ENCODE measurements at places on chromosomes 12 and 14.

- DNase-seq = no peak
Measured at GRCh38 chr14:54337314-54337713, 59.5 kb upstream of the CDKN3 start.

GRCh38 chr14:54230645-54231044 is 166.2 kb upstream of the CDKN3 start:
- no peak for DNase-seq

DNA sequence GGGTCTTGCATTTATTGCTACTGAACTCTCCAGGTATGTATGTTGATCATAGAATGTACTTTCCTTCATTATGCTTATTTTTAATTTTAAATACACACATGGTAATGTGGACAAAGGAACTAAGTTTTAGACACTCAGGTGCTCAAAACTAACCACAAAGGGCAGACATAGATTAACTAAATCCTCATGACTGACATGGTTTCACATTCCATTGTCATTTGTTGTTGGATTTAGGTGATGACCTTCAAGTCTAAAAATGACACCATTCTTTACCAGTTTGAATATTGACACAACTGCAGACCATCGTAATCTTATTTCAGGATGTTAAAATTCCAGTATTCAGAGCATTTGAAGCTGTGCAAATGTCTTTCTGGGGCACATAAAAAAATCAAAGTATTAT is 128.4 kb downstream of the BBS10 start:
- no peak for DNase-seq

- DNase-seq = no peak
Measured at GRCh38 chr14:61203081-61203753, 77.9 kb downstream of the TMEM30B start.

DNA sequence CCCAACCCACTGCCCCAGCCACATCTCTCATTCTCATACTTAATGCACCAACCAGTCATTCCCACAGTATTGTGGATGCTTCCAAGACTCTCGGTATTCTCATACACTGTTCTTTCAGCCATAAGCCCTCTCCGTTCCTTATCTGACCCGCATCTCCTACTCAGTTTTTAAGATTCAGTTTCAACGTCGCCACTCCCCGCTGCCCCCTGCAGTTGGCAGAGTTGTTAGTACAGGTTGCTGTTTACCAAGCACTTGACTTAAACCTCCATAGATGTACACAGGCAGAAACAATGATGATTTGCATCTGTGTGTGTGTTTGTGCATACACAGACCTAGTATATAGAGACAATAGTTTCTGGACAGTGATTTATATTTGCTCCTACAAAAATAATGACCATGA is 40.2 kb downstream of the PAH start:
- DNase-seq = no peak

- peak; percentile 49 for DNase-seq
Measured at GRCh38 chr12:112303004-112303403, 79.2 kb downstream of the HECTD4 start.

DNA sequence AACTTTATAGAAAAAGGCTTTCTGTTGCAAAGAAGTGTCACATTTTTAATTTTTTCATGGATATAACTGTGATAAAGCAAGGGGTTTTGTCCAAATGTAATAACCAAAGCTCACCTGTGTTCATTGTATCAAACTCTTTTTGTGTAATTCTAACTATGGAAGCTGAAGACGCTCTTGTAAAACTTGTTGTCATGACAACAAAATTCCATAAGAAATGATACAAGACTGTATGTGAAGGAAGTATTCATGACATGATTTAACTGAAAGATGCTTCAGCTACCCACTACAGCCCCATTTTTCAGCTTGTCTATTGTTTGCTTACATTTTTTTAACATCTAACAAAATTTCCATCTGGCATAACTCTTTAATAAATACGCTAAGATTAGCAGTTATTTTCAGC is 360.9 kb downstream of the KCNH5 start:
- no peak for DNase-seq

GRCh38 chr14:36658123-36659009 is 3.3 kb upstream of the PAX9 start:
- DNase-seq = no peak

DNA sequence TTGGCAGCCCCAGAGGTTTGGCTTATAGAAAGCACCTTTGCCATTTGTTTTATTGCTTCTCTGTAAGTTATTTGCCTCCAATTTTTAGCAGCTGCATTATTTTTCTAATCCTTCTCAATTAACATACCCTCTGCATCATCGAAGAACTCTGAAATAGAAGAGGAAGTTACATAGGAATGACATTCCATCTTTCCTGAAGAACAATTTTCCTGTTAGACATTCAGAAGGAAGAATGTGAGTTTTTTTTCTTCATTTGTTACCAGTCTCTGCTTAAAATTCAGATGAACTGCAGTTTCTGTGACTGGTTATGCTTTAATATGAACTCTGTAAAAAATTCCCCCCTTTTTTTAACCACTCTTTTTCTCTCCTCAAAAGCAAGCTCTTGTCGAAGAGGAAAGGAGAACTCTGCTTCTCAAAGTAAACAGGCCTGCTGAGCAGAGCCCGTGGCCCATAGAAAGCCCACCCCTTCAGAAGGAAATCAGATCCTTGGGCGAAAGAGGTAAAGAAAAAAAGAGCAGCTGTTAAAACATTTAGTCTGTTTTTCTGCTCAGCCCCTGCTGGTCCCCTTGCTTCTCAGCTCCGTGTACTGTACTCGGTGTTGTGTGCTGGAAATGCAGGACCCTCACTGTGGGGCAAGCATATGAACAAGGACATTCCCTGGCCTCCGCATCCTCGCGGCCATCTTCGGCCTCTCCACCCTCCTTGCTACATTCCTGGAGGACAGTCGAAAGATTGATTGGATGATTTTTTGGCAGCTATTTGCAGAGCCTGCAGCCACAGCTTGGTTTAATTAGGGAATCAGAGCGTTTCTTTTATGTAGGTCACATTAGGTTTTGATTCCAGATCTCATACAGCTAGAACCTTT is 164.4 kb upstream of the LRIG3 start:
- DNase-seq = peak; percentile 14

DNA sequence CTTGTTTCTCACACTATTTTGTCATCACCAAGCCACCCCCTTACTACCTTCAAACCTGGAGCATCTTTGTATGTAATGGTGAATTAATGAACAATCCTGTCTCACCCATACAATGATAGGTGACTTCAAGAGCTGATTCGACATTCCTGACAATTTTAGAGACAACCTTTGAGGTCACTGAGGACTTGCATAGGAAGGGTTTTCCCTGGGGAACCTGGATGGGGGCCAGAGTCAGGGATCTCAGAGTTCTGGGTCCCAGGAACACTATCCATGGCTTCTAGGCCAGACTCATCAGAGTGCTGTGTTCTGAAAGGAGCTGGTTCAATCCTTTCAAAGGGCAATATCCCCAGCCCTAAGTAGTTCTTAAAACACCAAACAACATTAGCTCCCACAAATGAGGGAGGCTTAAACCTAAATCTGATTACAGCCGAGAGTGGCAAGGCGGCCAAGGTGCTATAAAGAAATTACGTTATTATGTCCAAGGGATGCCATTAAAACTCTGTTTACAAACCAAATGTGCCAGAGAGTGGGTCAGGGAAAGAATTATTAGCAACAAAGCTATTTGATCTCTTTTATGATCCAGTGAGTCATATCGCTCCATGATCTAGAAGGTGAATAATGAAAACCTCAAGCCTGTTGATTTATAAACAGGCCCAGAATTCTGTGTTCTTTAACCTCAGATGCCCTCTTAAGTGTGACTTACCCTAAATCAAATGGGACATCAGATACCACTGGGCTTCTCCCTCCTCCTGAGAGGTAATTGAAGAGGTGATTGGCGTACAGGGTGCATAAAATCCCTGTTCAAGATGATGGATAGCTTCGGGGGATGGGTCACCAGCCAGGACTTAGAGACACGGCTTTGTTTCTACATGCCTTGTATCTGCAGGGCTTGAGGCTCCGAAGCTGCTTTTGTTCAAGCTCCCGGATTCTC is 230.2 kb upstream of the TBX3 start:
- DNase-seq = no peak

- DNase-seq = no peak
Measured at GRCh38 chr14:95386536-95387095, 66.9 kb upstream of the CLMN start.

DNA sequence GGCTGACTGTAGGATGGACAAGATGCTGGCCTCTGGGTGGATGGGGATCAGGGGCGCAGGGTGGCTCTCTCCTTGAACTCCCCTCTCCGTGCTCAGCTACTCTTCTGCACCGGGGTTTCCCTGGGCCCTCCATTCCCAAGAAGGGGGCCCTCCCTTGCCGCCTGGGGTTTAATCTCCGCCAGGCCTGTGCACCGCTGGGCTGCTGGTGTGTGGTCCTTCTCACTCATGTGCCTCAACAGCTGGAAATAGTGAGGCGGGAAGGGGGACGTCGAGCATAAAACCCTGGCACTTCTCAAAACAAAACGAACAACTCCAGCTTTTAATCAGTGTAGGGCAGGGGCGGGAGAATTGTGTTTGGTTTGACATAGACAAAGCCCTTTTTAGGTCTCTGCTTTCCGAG is 19.0 kb upstream of the SMOC1 start:
- no peak for DNase-seq

DNA sequence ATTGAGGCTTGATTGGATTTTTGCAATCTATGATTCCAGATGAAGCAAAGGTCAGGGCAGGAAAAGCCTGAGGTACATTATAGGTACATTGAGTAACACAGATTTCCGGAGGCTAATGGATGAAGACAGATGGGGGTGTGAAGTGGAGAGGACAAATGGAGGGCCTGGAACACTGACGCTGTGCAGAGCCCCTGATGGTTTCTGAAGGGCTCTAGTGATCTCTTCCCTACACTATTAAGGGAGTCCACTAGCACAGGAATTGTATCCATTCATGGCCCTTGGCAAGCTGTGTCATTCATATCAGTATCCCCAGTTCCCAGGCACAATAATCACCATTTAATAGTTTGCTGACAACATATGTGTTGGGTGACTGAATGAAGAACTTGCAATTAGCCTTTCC is 284.8 kb downstream of the ITPR2 start:
- no peak for DNase-seq

GRCh38 chr12:8813572-8814357 is 8.7 kb upstream of the A2ML1 start:
- DNase-seq = no peak

DNA sequence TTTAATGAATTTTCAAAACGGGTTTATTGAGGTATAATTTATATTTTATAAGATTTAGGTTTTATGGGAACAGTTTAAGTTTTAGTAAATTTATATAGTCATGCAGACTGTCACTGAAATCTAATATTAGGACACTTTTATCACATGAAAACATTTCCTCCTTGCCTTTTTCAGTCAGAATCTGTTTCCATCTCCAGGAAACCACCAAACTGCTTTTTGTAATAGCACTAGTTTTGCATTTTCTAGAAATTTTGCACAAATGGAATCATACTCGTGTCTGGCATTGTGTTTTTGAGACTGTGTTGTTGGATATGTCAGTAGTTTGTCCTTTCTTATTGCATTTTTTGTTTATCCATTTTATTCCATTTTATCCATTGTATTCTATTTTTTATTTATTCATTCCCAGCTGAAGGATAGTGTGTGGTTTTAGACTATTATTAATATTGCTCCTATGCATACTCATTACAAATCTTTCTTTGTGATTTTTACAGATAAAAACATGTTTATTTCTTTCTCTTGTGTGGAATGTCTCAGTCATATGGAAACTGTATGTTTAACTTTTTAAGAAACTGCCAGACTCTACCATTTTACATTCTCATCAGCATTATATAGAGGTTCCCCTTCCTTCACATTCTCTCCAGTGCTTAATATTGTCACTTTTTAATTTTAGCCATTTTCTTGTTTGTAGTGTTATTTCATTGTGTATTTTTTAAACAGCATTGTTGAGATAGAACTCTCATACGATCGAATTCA is 26.5 kb downstream of the PALS1 start:
- no peak for DNase-seq

DNA sequence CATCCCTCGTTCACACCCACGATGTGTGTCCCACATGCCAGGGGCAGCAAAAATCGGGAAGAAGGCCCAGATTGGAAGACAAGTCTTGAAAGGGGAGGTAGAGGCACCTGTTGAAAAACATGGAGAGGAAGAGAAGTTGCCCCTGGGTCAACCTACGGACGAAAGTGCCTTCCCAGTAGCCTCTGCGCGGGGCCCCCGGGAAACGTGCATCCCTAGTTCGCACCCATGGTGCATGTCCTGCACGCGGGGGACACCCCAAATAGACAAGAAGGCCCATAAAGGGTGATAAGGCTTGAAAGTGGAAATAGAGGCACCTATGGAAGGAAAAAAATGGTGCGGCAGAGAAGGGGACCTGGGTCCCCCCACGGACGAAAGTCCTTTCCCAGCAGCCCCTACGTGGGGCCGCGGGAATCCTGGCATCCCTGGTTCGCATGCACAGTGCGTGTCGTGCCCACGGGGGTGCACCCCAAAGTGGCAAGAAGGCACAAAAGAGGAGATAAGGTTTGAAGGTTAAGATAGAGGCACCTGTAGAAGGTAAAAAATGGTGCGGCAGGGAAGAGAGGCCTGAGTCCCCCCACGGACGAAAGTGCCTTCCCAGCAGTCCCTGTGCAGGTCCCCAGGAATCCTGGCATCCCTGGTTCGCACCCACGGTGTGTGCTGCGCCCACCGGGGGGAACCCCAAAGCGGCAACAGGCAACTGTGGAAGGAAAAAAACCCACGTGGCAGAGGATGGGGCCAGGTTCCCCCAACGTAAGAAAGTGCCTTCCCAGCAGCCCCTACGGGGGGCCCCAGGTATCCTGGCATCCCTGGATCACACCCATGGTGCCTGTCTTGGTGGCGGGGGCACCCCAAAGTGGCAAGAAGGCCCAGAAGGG is 278.3 kb downstream of the ALG10 start:
- DNase-seq = no peak

- no peak for DNase-seq
Measured at GRCh38 chr14:39500253-39500652, 68.0 kb upstream of the FBXO33 start.

DNA sequence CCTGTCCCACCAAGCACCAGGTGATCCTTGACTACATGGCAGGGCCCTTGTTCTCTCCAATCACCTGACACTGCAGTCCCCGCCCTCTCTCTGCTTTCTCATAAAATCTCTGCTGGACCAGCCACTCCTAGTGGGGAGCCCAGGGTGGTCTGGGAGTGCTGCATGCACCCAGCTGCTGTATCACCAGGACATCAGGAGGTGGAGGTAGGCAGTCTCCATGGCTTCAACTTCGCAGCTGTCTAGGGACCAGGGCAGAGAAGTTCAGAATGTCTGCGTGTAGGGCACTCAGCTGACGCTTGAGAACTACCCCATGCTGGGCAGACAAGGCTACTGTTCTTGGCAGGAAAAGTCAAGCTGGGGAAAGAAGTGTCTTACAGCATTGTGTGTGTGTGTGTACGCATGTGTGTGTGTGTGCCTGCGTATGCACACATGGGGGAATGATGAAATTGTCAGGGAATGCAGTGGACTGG is 2.6 kb downstream of the WSCD2 start:
- DNase-seq = no peak

GRCh38 chr14:106657460-106657859 is 1131.1 kb downstream of the TMEM121 start:
- DNase-seq = no peak

- DNase-seq = no peak
Measured at GRCh38 chr12:58459191-58459590, 461.1 kb downstream of the LRIG3 start.
